ENCODE measurements at places on chromosomes 16 and 17.

DNA sequence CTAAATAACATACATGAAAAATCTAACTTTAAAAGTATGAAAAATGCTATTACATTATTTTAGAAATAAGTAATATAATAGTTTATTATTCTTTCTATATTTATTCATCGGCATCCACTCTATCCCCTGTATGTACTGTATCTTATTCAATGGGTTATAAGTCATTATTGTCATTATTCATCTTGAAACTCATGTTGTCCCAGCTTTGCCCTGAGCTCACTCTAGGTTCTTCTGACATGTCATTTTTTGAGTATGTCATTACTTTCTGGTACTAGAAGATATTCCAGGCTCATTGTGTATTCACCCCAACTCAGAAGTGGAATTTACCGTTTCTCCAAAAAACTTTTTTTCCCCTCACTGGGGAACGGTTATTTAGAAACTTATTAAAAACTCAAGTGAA is 53.0 kb upstream of the MNT start:
- DNase-seq: no peak

DNA sequence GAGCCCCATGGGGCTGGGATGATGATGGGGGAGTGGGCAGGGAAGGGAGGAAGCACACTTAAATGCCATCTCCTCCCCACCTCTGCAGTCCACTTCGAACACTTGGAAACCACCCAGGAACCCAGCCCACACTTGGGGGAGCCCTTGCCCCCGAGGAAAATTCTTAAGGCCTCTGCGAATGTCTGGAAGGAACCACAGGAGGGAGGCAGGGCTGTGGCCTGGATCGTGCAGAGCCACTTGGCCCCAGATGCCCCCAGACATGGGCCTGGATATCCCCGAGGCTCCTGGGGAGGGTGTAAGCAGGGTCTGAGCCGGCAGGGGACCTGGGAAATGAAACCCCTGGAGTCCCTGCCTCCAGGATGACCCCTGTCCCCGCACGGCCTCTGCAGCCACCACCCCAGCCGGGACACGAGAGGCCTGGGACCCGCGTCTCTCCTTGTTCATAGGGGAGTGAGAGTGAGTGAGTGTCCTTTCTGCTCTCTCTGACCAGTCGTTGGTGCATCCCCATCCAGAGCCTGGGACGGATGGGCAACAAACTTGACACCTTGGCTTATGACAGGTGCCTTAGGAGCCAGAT is 11.8 kb upstream of the MTSS2 start:
- peak; percentile 80 for DNase-seq

DNA sequence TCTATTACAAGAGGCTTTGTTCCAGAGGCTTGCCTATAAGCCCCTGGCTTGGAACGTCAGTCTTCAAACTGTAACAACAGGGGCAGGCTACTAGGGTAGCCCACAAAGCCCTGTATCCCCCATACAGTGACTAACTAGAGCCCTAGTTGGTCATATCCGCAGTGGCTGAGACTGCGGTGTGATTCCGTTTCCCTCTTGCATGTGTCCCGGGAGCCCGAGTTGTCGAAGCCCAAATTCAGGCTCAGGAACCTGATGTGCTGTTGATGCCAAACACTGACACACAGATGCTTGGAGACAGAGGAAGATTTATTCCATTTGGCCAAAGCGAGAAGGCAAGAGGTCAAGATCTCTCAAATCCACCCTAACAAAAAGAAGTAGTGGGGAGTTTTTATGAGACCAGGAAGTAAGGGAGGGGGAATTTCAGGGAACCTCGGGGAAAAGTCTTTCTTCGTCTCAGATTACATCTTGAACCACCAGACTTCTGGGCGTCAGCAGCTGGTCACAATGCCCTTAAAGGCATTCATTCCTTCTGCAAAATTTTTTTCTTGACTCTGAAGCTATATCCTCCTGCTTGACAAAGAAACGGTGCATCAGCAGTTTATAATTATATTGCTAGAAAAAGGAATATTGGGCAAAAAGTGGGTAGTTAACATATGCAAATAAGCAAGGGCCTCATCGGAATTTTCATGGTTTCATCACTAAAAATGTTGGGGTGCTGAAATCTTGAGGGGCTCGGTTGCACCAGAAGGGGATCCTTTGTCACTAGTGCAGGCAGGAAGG is 879 bp downstream of the SLFN5 start:
- peak; percentile 62 for DNase-seq

DNA sequence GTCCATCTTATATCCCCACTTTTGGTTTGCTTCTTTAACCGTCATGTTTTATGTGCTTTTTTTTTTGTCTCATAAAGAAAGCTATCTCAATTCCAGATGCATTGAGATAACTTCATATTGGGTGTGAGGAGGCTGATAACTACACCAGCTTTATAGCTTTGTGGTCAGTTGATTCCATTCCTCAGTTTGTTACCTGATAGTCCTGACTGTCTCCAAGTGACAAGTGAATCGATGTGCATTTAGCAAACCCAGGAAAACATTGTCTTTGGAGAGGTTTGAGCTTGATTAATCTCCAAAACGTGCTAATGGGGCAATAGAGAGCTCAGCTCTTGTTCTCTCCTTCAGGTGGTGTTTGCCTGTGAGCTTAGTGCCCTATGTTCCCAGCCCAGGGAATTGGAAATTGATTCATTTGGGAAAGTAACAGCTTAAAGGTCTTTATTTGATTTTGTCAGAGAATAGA is 22.7 kb downstream of the HS3ST3B1 start:
- DNase-seq: no peak

DNA sequence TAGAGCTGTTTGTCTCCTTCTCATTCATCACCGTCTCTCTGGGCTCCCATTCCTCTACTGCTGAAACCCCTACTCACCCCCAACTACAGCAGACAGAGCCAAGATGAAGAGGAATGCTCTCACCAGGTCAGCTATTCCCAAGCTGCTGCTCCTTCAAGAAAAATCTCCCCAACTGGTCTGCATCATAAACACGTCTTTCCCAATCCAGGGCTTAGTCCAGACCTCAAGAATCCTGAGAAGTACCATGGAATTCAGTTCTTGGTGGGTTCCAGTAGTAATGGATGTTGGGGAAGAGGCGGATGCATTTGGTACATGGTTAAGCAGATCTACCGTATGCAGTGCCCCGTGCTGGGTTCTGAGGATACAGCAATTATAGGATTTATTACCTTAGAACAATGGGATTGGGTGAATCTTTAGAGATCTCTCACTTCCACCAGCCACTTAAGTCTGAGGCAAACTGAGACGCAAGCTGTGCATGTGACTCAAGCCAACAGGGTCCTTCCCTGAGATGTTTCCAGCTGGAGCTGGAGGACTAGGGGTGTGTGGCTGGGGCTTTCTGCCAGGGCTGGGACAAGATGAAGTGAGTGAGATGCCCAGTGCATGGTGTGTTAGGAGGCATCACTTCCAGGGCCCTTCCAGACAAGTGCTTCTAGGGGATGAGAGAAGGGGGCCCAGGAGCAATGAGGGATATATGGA is 232.7 kb upstream of the CDH5 start:
- DNase-seq: no peak

DNA sequence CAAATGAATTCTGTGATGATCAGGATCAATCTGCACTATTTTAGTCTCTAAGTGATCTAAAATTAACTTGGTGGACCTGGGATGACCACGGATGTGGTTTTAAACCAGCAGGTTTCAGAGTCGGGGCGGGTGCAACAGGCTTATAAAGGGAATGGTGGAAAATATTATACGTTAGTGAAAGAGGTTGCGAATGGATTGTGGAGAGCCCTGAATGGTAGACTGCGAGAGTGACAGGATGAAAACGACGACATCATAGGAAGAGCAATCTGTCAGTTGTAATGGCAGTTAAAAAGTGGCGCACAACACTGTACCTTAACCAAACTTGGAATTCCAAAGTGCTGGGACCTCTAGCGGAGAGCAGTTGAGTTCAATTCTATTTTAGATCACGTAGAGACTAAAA is 1.2 kb upstream of the CYB5B start:
- peak; percentile 47 for DNase-seq

- no peak for DNase-seq
Measured at GRCh38 chr16:20334396-20334795, 7.1 kb upstream of the GP2 start.

- DNase-seq: no peak
Measured at GRCh38 chr16:3180445-3180878, 7.5 kb upstream of the OR1F1 start.
